CD4-positive, alpha-beta memory T cell (primary cell): ENCODE measurements at places on chromosomes 5 and 9.

GRCh38 chr5:117411701-117412100 lies 837.1 kb upstream of the SEMA6A start:
- no peak for DNase-seq

DNA sequence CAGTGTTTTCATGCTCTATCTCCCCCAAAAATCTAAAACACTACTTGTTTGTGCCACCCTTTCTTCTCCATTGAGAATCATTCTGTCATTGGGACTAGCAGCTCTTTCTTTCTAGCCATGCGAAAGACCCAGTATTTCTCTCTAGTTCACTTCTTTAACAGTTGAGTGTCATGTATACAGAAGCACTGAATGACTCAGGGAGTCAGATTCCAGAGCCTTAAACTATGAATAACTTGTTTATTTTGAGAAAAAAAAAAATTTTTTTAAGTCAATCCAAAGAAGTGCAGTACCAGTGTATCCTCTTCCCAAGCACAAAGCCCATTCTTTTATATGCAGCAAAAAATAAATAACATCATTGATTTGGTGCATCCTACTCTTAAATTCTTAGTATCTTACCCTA lies 415.4 kb upstream of the GRAMD2B start:
- no peak for DNase-seq

- DNase-seq, result no peak
These were observed 91.6 kb downstream of the TMEM174 start for GRCh38 chr5:73264631-73265030.

- DNase-seq, result no peak
These were observed 14.0 kb downstream of the IRGM start for GRCh38 chr5:150860246-150860821.

- DNase-seq, result no peak
These were observed 46.5 kb downstream of the USP20 start for GRCh38 chr9:129881547-129882324.

DNA sequence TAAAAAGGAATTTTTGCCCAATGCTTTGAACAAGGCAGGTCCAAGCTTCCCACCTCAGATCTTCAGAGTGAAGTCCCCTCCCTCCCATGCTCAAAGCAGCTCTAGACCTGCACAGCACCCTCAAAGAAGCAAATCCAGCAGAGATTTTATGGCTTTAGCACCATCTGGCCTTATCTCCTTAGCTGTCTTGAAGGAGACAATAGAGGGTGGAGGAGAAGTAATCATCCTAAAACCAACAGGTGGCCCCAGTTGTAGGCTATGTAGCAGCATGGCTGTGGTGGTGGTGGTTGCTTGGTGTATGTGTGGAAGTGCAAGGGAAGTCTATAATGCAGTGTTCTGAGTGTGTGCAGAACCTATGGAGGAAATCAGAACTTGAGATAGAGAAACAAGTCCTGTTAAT lies 140.1 kb downstream of the GRIA1 start:
- DNase-seq, result no peak

DNA sequence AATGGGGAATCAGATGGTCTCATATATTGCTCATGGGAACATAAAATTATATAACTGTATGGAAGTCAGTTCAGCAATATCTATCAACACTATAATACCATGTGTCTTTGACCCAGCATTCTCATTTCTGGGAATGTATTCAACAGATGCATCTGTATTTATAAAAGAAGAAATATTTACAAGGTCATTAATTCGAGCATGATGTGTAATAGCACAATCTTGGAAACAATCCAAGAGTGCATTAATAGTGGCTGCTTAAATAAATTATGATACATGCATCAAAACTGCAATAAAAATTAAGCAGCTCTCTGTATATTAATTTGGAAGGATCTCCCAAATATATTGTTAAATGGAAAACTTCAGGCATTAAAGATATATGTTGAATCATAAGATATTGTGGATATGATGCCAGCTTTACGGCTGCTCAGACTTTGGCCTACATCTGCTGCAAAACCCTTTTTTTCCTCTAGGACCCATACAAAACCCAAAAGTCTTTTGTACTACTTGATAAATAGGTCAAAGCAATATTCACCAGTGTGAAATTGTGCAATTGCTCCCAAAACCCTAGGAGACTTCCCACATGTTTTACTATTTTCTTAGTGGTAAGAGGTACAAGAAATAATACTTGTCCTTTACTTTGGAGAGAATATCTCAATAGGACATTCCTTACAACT lies 45.3 kb upstream of the ISOC1 start:
- no peak for DNase-seq

DNA sequence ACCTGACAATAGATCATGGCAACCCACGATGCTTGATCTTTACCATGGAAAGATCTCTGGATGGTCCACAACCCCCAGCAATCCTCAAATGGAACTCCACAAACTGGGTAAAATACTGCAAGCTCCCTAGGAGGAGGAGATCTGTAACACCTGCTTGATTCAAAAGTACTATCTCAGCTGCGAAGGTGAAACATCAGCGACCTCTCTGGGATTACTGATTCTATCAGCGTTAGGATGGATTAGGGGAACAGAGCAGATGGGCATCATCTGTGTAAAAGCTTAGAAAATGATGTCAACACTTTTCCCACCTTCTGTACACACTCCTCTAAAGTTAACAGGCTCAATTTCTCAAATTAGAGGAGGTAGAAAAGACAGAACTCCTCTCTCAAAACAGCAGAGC lies 31.5 kb upstream of the TRPC7 start:
- DNase-seq, result no peak

DNA sequence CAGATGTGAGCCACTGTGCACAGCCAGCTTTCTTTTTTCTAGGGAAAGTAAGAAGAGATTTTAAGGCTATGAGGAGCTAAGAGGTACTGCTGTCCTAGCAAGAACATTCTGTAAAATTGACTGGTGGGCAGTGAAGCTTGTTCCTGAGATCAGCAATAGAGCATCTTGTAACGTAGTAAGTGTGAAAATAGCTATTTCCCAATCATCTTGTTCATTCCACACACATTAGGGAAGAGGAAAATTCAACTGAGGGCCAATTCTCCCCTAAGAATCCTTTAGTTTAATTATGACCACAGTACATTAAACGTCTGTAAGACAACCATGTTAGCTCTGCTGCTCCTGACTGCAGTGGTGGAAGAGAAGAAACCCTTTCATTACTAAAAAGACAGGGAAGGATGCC lies 246.2 kb downstream of the EFNA5 start:
- no peak for DNase-seq

GRCh38 chr9:10678010-10678409 lies 65.2 kb upstream of the PTPRD start:
- no peak for DNase-seq

- no peak for DNase-seq
These were observed 55.0 kb downstream of the GARNL3 start for GRCh38 chr9:127319366-127320114.

DNA sequence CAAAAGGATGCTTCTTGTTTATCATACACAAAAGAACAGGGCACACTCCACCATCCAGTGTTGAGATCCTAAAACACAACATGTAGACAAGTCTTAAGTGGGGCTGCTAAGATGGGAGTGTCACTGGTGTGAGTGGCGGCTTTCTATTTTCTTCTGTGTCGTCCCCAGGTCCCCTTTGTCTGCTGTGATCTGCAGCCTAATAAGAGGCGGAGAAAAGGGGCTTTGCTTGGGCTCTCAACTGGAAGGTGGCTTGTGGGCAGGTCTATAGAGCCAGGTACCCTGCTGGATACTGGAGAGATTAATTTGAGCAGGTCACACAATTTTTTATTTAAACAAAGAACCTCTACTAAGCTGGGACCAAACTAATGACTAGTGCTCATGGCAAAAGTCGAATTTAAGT lies 126.1 kb upstream of the SAP30L start:
- no peak for DNase-seq

GRCh38 chr9:81390792-81391456 lies 298.4 kb downstream of the TLE1 start:
- no peak for DNase-seq

- DNase-seq, result no peak
These were observed 67.7 kb upstream of the UBTD2 start for GRCh38 chr5:172351240-172351778.

GRCh38 chr5:154159343-154159742 lies 31.2 kb upstream of the GALNT10 start:
- DNase-seq, result no peak

GRCh38 chr9:135960411-135961276 lies 529 bp downstream of the UBAC1 start:
- DNase-seq, result no peak

DNA sequence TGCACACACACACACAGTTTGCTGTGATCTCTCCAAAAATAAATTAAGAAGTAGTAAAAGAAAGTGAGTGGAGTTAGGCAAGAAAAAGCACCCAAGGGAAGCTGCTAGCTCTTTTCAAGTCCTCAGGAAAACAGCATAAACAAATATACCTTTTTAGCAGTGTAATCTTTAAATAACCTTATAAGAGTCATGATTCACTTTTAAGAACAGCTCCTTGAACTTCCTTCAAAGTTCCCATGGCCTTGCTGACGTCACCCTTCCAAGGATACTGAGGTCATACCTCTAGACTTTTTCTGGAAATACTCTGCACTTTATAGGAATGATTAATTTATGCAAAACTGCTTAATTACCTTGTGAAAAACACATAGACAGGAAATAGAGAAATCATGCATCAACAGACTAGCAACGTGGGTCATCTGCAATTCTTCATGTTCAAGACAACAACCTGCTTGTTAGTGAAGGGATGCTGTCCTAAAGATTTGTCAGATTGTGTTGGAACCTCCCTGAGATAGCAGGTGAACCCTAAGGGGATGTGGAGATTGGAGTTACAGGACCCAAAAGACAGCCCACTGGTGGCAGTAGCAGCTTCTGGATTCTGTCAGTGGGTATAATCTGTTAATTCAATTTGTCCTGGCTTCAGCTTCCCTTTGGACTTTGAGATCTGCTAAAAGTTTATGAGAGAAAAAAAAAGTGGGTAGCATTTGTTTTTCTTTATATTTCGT lies 229.0 kb downstream of the ELAVL2 start:
- no peak for DNase-seq

- no peak for DNase-seq
These were observed 59.8 kb downstream of the SH3RF2 start for GRCh38 chr5:145996135-145996534.

- DNase-seq, result no peak
These were observed 8.0 kb upstream of the WHRN start for GRCh38 chr9:114513055-114513958.

GRCh38 chr9:35726931-35727330 lies 5.1 kb downstream of the TLN1 start:
- DNase-seq, result no peak
